ENCODE measurements at places on chromosomes 5 and 9.

DNA sequence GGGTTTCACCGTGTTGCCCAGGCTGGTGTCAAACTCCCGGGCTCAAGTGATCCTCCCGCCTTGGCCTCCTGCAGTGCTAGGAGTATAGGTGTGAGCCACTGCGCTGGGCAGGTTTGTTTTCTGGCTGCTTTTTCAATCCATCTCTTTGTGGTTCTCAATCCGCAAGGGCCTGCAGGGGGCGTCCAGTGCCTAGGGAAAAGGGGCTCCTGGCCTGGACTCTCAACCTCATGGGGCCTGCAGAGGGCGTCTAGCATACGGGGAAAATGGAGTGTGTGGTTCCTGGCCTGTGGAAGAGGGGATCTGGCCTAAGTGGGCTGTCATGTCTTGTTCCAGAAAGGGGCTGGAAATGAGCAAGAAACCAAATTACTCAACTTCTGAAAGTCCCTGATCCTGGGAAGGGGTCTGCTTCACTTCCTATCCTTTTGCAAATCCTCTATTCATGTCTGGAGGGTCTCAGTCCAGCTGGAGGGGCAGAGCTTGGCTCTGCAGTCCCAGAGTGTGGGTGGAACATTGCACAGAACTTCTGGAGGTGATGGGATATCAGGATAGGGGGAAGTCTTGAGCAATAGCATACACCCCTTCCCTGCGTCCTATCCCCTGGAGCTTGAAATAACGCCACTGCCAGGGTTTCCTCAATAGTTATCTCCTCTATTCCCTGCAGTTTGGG lies 12.7 kb upstream of the CCL27 start:
- peak; percentile 64 for DNase-seq

DNA sequence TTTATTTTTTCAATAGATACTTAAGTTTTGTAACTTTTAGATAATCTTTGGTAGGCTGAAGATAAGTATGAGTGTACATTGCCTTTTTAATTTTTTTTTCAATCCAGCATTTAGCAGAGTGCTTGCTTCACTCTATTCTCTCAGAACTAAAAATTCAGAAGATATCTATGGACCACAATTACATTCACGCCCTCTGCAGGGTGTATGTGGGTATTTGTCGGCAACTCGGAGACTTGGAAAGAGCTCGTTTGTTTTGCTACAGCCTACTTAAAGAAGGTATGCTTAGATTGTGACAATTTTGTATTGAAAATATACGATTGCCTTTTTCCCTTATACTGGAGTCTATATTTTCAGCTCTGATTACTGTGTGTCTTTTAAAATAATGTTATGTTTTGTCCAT lies 43.8 kb downstream of the ICE1 start:
- DNase-seq: no peak

GRCh38 chr9:126386088-126386487 lies 59.5 kb downstream of the MVB12B start:
- DNase-seq: no peak

- DNase-seq: no peak
These were observed 437.9 kb upstream of the PAPPA start for GRCh38 chr9:115715666-115716065.

- DNase-seq: no peak
These were observed 10.8 kb downstream of the CDC37L1 start for GRCh38 chr9:4690144-4690543.

DNA sequence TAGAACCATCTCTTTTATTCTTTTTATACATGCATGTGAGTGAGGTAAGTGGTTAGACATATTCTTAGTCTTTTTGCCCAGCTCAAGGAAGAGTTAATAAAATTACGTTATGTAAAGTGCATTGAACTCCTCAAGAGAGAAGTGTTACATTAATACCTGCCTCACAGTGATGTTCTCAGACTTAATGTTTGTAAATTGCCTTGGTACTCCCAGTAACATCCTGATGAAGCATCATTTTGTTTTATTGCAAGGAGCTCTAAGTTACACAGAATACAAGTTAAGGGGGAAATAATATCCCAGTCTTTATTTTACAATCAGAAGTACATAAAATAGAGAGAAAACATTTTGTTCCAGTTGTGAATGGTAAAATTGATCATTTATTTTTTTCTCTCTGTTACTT lies 89.5 kb upstream of the ARRDC3 start:
- no peak for DNase-seq

GRCh38 chr9:104280711-104281110 lies 186.6 kb downstream of the SMC2 start:
- DNase-seq: no peak

DNA sequence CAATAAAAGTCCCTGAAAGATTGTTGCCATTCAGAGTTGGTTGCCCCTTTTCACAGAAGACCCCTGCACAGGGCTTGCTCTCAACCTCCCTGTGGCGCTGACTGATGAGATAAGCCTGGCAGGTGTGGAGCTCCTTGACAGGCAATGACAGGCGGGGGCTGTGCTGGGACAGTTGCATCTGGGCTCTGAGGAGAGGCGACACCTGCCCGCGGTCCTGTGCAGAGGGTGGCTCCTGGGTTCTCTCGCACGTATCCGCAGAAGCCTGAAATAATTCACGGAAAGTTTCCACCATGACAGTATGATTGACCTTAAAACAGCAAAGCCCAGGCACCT lies 19.8 kb upstream of the EXOC3 start:
- no peak for DNase-seq

DNA sequence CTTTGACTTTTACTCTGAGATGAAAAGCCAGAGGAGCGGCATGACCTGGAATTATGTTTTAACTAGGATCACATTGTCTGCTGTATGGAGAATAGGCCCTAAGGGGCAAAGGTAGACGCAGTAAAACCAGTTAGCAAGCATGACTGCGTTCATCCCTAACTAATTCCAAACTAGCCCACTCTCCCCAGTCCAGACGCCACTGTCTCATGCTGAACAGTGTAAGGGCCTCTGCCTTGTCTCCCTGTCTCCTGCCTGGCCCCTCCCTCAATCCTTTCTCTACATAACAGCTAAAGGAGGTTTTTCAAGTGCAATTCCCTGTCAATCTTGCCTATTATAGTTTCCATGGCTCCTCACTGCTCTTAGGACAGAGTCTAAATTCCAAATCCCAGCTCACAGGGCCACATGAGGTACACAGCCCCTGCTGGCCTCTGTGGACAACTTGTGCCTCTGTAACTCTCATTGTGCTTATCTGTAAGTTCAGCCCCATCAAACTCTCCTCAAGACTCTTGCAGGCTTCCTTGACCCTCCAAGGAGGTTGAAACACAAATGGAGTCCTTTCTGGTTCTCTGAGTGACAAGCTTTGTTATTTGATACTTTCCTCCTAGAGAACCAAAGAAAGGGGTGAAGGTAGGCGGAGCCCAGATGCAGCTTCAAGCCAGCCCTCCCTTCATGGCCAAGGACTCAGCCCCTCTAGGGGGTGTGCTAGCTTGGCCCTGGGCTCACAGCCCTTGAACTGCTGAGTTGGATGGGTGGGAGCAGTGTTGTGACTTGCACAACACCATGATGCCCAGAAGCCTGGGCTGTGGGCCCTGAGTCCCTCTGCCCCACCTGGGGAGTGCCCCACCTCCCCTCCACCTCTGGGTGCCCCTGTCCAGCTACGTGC lies 16.0 kb upstream of the SLC22A4 start:
- no peak for DNase-seq

DNA sequence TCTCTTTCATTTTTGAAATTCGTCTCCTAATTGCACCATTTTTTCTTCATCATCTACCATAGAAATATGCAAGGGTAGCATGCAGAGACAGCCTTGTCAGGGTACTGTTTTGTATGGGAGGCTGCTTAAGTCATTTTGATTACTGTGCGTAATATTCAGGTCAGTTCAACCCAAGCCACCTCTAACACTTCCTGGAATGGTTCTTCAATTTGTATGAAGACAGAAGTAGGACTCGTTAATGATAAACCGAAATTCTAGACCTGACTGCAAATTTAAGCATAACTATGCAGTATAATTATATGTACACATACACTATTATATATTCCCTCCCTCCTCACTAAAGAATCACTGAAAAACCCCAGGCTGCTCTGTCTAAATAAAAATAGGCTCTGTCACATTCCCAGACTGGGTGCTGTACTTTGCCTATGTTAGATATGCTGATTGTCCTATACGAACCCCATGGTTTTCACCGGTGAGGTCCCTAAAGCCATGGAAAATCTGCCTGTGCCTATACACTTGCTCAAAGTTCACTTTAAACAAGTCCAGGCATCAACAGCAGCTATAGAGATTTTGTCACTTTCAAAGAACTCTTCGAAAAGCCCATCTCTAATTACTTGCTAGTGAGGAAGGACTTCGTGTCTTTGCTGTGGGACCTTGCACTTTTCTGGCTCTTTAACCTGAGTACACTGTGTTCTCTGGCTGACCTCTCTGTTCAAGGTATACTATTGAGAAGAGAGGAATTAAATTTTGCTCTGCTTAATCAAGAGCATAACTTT lies 352.1 kb upstream of the CD180 start:
- DNase-seq: no peak

GRCh38 chr5:138702166-138703077 lies 50.8 kb upstream of the CTNNA1 start:
- no peak for DNase-seq

DNA sequence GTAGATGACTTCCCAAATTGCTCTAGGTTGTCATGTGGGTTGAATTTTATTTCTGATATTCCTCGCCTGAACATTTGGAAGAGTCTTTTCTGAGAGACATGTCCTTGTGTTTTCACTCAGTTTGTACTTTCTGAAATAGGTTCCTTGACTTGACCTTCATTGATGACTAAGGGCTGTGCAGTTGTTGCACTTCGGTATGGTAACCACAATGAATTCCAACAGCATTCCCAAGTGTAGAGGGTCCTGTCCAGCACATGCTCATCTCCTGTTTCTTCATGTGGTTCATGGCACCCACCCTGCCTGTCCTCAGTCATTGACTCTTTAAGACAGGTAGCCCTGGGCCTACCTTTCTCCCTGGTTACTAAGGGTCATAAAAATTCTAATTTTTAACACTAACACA lies 527.8 kb downstream of the MTRR start:
- peak; percentile 21 for DNase-seq

GRCh38 chr9:104028827-104029226 lies 65.3 kb upstream of the SMC2 start:
- no peak for DNase-seq

- no peak for DNase-seq
These were observed 2.2 kb upstream of the PTGS1 start for GRCh38 chr9:122368642-122369041.

DNA sequence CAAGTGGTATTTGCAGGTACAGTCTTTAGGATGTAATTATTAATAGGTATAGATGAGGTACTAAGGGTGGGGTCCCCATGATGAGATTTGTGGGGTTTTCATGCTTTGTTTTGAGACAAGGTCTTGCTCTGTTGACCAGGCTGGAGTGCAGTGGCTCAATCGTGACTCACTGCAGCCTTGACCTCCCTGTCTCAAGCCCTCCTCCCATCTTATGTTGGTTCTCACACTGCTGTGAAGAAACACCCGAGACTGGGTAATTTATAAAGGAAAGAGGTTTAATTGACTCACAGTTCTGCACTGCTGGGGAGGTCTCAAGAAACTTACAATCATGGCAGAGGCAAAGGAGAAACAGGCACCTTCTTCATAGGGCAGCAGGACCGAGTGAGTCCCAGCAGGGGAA lies 217.5 kb downstream of the CDK5RAP2 start:
- peak; percentile 63 for DNase-seq

DNA sequence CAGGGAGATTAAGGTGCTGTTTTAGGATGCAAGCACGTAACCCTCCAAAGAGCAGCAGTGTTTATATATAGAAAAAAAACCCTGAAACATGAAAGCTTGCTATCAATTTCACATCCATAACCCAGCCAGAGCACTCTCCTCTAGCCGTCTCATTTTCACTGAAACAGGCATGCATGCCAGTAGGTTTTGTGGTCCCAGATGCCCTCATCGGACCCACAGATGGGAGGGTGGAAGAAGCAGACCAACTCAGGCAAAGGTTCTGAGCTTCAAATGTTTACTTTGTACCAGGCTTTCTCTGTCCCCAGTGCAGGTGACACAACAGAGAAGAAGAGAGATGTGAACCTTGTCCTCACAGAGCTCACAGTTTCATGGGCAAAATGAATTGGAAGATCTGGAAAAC lies 127.4 kb upstream of the ATP10B start:
- DNase-seq: no peak

GRCh38 chr5:85823462-85824426 lies 794.0 kb upstream of the COX7C start:
- DNase-seq: no peak

- peak; percentile 79 for DNase-seq
These were observed at the start of gene MSANTD3 for GRCh38 chr9:100426530-100427365. Gene MSANTD3, plus strand, starts transcription at chr9:100427143. Its CDS starts 14,796 bp downstream, at chr9:100441939.

GRCh38 chr5:135013947-135014570 lies 20.0 kb downstream of the PITX1 start:
- DNase-seq: peak; percentile 38

DNA sequence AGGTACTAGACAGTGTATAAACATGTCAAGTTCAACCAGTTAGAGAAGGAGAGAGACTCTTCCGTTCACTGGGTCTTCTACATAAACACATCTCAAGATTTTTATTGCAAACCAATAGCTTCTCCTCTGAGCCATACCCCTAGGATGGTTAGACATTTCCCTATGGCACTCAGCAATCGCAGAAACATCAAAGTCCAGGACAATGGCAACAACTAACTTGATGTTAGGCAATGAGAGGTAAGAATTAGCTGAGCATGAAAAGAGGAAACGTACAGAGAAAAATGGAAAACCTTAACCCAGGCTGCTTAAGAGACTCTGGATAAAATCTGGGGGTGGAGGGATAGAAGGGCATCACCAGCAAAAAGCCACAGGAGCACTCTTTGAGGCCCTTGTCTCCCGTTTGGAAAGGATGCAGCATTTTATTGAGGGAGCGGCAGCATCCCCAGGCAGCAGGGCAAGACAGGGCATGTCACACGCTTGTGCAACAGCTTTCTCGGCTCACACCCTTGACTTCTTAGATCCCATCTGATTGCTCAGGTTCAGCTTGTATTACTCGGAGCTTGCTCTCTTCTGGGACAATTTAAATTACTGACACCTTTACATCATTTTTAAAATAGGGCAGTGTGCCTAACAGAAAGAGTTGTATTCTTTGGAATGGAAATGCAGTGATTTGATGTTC lies 8.6 kb upstream of the PSAT1 start:
- no peak for DNase-seq

DNA sequence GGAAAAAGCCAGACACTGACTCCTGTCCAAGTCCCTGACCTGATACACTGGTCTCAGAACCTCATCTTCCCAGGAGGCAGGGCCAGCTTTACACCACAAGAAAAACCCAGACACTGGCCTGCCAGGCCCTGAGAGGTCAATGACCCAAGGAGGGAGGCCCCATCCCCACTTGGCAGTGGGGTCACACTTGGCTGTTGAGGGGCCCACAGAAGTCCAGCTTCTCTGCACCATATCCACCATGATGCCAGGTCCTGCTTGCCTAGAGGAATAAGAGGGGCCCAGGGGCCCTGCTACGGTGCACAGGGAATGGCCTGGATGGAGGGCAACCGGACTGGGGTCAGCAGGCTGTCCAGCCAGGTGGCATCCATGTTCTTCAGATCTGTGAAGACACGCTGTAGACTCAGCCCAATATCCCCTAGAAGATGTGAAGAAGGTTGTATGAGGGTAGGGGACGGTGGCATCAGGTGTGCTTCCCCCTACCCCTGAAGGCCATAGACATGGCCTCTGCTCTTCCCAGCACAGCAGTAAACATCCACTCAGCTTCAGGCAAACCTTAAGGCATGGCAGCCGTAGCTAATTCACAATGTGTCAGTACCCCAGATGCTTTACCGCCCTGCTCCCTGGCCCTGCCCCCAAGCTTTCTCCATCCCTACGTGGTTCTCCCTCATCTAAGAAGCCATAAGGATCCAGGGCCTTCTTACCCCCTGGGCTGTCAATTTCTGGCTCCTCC lies 6.7 kb downstream of the IRF1 start:
- DNase-seq: no peak

All from fibroblast of lung (primary cell).